B cell (primary cell): ENCODE measurements at places on chromosomes 5 and 9. TPM values are rescaled to one million over a fixed set of nuclear protein-coding genes. Genes with fewer than 3 reads are reported as not detected.

GRCh38 chr9:74496819-74497747, at the start of gene RORB:
TSS of gene RORB (plus strand) at chr9:74497335. CDS start at chr9:74497977, 642 bp downstream.
- DNase-seq: peak; percentile 44
- H3K27me3 ChIP-seq: no peaks in the 10 kb centered on the region
- no peaks in the 10 kb centered on the region for H3K36me3 ChIP-seq
- H3K4me3 ChIP-seq: peak within 1 kb of the TSS; percentile 72
- peaks cover 36% of the 10 kb centered on the region for H3K4me1 ChIP-seq

GRCh38 chr5:173891308-173892116, 3.4 kb downstream of the CPEB4 start:
- no peak overlapping the region for H3K27ac ChIP-seq
- peaks cover 53% of the 10 kb centered on the region for H3K4me1 ChIP-seq

- no peak for DNase-seq
- H3K36me3 ChIP-seq: no peaks in the 10 kb centered on the region
- no peak overlapping the region for H3K4me3 ChIP-seq
- H3K4me1 ChIP-seq: no peaks in the 10 kb centered on the region
Measured at GRCh38 chr9:97374811-97375210, 37.1 kb upstream of the TDRD7 start.

GRCh38 chr9:25602400-25603044, 75.7 kb downstream of the TUSC1 start:
- H3K36me3 ChIP-seq: no peaks in the 10 kb centered on the region
- H3K4me3 ChIP-seq: no peak overlapping the region
- H3K27me3 ChIP-seq: no peaks in the 10 kb centered on the region

DNA sequence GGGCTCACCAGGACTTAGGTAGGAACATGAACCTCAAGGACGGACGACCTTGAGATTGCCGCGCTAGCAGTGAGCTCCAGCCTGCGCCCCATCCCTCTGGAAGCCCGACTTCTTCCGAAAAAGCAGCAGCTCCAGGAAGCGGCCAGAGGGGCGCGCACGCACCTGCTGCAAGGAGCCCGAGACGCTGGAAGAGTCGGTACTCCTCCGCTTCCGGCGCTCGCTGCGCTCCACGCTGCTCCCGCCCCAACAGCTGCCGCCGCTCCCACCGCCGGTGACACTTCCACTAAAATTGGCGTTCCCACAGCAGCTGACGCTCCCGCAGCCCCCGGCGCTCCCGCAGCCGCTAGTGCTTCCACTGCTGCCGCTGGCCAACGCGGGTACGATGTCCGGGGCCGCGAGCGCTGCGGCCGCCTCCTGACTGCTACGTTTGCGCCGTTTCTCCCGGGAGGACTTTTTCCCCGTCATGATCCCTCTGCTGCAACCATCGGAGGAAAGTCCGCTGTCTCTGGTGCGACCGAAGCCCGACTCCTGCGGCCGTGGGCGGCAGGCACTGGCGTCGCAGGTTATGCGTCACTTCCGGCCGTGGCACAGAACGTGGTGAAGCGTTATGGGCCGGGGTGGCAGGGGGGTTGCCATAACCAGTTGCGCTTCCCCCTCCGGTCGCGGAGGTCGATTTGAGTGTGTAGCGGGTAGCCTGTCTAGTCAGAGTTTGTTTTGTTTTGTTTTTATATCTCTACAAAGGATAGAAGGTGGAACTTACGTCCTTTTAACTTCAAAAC, at the start of gene CAAP1:
TSS of gene CAAP1 (minus strand) at position 552 of the 779 bp plus-strand sequence. CDS start at position 465, 87 bp downstream.
- H3K4me3 ChIP-seq: peak within 1 kb of the TSS; percentile 100
- peak within 1 kb of the TSS; percentile 95 for H3K27ac ChIP-seq
- H3K4me1 ChIP-seq: peaks cover 19% of the 10 kb centered on the region
- no peaks in the 10 kb centered on the region for H3K36me3 ChIP-seq
- peak; percentile 95 for DNase-seq
- H3K27me3 ChIP-seq: no peaks in the 10 kb centered on the region

Gene NXNL2
- total RNA-seq: not detected in 2 replicates

Gene CYSRT1
- 0.22 and 0.32 TPM in 2 replicates for total RNA-seq

Gene CA9
- total RNA-seq: not detected in 2 replicates
